ENCODE measurements at places on chromosomes 1 and 21.

- no peak for DNase-seq
These were observed 126.9 kb downstream of the ESRRG start for GRCh38 chr1:216596281-216596862.

- no peak for DNase-seq
These were observed 13.2 kb upstream of the SEC16B start for GRCh38 chr1:177983077-177983476.

- no peak for DNase-seq
These were observed 2.7 kb downstream of the COL24A1 start for GRCh38 chr1:86153836-86154235.

GRCh38 chr1:14507262-14507661 lies 91.2 kb upstream of the KAZN start:
- no peak for DNase-seq

GRCh38 chr1:8571200-8571984 lies 246.0 kb downstream of the RERE start:
- no peak for DNase-seq

GRCh38 chr1:909861-910310 lies 13.8 kb upstream of the SAMD11 start:
- DNase-seq, result no peak

DNA sequence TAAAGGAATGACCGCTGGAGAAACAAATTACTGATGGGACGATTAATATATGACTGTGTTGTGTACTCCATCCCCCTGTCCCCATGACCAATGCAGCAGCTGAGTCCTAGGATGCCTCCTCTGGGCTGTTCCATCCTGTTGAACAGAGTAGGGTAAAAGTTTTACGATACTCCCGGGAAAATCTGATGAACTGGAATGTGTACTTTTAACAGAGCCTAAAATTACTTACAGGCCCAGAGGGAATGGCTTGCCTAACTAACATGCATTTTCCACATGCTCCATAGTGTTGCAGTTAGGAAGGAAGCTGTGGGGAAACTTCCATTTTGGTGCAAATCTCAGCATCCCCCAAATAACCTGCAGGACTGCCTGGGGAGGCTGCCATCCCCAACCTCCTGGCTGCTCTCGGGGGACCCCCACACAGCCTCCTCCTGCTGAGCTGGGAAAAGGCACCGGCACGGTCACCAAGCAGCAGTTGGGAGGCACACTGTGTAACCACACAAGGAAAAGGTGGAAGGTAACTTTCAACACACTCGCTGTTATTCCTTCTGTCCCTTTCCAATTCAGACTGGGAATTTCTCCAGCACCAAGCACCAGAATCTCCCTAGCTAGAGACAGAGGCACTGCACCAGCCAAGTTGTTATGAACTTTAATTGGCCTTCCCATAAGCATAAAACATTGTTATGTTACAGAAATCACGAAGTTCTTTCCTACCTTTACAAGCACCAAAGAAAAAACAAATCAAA lies 97.2 kb downstream of the BCAR3 start:
- DNase-seq, result no peak

DNA sequence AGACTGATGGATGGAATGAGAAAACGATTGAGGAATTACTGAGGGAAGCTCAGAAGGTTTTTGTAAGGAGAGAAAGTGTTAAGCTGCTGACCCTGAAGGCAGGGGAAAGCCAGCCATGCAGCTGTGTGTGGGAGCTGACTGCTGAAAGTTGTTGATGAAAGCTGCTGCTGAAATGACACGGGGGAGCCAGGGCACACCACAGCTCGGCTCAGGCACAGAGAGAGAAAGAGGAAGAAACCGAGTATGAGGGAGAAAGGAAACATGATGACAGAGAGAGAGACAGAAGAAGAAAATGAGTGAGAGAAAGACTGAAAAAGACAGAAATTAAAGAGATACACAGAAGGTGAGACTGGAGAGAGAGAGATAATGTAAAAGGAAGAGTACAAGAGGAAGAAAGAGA lies 115.5 kb downstream of the LRRC53 start:
- no peak for DNase-seq

DNA sequence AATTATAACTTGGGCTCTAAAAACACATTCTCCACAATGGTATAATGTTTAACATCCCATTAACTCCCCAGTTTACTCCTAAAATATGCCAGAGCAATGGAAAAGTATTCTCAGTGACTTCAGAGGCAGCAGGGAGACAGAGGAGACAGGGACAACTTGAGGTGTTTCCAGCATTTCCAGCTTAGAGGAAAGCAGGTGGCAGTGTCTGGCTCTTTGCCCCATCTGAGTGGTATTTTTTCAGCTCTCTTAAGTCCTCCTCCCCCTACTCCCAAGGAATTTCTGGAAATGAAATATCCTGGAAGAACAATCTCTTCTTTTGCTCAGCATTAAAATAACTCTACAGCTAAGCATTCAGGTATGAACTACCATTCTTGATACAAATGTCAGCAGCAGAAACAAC lies 10.8 kb upstream of the ERMAP start:
- DNase-seq, result no peak

DNA sequence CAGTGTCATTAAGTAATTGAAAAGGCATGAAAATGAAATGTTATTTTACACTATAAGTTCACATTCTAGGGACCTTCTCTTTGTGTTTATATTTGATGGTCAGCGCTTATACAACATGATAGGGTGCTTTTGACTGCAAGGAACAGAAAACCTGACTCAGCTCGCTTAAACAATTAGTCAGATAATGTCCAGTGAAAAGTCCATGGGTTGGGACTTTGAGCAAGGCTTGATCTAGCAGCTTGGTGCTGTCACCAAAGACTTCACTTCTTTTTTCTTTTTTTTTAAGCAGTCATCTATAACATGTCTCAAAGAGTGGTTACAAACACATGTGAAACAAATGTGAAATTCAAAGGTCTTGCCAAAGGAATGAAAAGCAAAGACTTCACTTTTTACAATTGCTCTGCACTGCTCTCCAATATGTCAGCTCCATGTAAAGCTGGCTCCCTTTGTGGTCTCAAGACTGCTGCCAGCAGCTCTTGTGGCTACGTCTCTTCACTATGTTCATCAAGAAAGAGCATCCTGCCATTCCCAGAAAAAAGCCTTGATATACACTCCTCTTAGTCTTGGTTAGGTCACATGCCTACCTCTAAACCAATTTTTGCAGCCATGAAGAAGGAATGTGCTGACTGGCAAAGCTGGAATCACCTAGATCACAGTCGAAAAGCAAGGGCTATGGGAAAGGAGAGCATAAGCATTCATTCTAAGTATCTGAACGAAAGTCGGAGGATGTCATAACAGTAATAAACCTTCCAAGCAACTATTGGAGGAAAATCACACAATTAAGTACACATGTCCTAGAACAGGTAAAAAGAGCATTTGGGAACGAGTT lies 15.2 kb downstream of the F3 start:
- DNase-seq, result no peak

GRCh38 chr1:24319312-24319863 lies at the start of gene GRHL3:
Gene GRHL3 (plus strand): TSS chr1:24319357. CDS start chr1:24319552, 195 bp downstream.
- DNase-seq, result peak; percentile 91

- peak; percentile 33 for DNase-seq
These were observed 522.9 kb downstream of the LRRIQ3 start for GRCh38 chr1:73674945-73675561.

GRCh38 chr1:32208469-32208868 lies 420 bp upstream of the DCDC2B start:
- DNase-seq, result no peak

GRCh38 chr1:12166834-12167492 lies at the start of gene TNFRSF1B:
Gene TNFRSF1B (plus strand): TSS chr1:12166991. CDS start chr1:12167092, 101 bp downstream.
- peak; percentile 19 for DNase-seq

GRCh38 chr1:61498342-61498741 lies 226.6 kb downstream of the TM2D1 start:
- DNase-seq, result no peak

GRCh38 chr1:7420470-7421100 lies 350.5 kb upstream of the VAMP3 start:
- DNase-seq, result no peak

- DNase-seq, result no peak
These were observed 37.4 kb upstream of the DIP2A start for GRCh38 chr21:46421191-46421750.
